Gastroesophageal sphincter (tissue), 4 donors: ENCODE measurements at places on chromosomes 11 and 22.

DNA sequence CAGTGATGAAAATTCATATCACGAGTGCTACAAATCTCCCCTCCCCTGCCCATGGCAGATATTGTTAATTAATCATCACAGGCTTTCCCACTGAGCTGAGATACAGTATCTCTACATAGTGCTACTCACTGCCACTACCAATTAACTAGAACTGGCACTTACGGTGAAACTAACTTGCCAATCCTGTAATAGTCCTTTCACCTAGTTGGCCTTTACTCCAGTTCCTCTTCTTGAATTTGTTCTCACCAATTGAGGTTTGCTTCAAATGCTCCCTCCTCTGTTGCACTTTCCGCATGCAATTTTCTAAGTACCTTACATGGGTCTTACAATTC lies 11.9 kb upstream of the PRRG4 start:
- ATAC-seq = no peak

- ATAC-seq = no peak
Measured at GRCh38 chr22:41828516-41828915, 4.4 kb upstream of the SREBF2 start.

- no peak for ATAC-seq
Measured at GRCh38 chr11:61507012-61507768, 1.4 kb upstream of the LRRC10B start.

DNA sequence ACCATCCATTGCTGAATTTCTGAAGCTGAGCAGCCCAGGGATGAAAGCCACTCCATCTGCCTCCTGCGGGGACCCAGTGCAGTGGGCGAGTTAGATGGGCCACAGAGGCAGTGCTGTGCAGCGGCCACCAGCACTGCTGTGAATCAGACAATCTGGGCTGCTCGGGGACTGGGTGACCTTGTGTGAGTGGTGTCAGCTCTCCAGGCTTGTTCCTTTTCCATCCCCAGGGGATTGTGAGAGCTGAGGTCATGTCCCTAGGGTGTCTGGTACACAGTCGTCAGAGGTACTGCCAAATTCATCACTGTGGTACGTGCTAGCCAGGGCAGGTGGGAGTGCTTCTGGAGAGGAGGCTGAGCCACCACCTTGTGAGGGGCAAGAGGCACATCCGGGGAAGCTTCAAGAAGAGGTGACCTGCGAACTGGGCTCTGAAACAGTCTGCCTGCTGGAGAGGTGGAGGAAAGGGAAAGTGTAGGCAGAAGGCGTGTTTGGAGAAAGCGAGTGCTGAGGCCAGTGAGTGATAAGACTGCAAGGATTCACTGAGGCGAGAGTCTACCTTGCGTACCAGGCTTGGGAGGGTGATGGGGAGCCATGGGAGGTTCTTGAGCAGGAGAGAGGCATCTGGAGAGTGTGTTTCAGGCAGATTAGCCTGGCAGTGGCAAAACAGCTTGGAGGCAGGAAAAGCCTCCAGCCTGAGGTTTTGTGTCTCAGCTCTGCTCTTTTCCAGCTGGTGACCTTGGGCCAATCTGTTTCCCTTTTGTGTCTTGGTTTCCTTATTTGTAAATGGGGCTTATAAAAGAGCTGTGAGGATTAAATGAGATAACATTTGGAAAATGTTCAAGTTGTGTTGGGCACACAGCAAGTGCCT lies 22.7 kb downstream of the CACNA1I start:
- ATAC-seq = no peak

- ATAC-seq = no peak
Measured at GRCh38 chr22:22449819-22450218, 58.7 kb downstream of the ZNF280B start.

DNA sequence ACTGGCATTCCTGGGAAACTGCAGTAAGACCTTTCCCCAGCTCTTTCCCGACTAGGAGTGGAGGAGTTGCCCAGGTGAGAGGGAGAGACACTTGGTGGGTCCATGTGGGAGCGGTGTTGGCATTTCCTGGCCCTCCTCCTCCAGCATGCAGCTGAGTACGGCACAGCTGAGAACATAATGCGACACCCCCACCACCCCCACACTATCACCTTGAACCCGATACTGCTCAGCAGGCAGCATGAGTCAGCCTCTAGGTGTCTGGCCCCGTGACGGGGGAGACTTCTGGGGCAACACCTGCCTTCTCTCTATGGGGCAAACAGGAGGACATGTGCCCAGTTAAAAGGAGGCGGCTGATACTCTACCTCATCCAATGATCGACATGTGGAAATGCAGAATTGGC lies 64.4 kb downstream of the PKNOX2 start:
- ATAC-seq = no peak

DNA sequence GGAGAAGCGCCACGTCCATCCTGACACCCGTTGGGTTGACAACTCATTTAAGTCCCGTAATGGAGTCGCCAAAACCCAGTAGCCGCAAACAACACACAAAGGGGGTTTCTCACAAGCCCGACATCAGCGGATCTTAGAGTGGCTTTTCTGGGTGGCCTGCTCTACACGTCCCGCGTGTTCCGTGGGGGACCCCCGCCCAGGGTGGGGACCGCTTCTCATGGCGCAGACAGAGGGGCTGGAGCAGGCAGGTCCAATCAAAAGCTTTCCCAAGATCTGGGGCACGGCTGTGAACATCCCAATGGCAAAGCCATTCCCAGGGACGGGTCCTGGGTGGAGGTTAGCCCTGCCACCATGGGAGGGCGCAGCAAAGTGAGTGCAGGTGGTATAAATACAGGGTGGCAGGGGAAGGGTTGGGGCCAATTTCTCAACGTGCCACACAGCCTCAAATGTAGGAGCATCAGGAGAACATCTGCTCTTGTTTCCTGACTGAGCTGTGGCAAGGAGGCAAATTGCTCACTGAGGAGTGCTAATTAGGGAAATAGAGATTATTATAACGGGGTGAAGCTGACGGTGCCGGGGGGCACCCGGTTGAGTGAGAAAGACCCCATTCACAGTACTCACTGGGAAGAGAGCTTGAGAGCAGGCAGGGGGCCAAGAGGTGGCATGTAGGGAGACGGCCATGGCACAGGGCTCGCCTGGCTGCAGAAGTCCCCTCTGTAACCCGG lies 1447.2 kb downstream of the TBC1D22A start:
- no peak for ATAC-seq

GRCh38 chr11:20131788-20132666 lies 28.2 kb downstream of the DBX1 start:
- ATAC-seq = peak; percentile 72

- no peak for ATAC-seq
Measured at GRCh38 chr11:35780951-35781860, 118.6 kb downstream of the TRIM44 start.

DNA sequence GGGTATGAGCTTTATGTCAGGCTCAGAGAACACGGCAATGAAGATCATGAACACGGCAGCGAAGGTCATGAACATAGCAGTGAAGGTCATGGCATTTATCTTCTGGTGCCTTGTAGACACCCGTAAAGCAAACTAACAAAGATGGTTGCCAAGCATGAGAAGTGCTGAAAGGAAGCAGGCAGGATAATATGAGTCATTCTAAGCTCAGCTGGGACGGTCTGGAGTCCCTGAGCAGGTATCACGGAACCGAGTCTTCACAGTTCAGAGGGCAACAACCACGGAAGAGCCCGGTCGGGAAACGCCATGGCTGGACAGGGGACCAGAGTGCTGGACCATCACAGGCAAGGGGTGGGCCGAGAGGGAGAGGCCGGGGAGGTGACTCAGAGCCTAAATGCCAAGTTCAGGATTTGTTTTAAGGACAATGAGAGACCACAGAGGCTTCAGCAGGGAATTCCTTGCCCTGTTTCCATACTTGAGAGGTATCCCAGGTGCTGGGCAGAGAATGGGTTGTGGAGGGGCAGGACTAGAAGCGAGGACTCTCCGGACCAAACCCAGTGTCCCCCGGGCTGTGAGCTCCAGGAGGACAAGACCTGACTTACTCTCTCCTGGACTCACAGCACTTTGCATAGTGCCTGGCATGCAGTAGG lies 13.1 kb upstream of the MS4A10 start:
- no peak for ATAC-seq

DNA sequence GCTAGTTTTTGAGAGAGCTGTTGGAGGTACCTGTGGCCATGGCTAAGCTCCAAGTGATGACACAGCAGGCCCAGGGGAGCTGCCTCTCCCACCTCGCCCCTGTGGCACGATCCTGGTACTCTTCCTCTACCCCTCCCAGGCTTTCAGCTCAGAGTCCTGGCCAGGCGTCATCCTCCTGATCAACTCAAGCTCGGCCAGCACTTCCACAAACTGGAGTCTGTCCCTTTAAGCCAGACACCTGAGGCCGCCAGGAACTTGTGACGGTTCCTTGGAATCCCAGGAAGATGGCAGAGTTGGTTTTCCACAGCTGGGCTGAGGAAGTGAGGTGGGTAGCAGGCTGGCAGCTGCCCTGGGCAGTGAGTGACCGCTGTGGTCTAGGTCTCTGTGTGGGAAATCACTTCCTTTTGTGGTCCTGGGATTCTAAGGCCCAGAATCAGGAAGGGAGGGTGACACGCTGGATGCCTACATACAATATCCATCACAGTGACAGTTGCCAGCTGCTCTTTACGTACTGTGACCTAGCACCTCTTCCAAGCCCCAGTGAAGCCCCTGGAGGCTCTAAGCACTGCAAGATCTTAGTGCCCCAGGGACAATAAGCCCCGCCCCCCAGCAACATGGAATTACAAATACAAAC lies 3.2 kb upstream of the CST6 start:
- ATAC-seq = no peak

- ATAC-seq = no peak
Measured at GRCh38 chr11:124889191-124890091, 8.2 kb downstream of the ROBO4 start.

GRCh38 chr11:60184824-60185511 lies 2.1 kb upstream of the MS4A6A start:
- ATAC-seq = no peak

DNA sequence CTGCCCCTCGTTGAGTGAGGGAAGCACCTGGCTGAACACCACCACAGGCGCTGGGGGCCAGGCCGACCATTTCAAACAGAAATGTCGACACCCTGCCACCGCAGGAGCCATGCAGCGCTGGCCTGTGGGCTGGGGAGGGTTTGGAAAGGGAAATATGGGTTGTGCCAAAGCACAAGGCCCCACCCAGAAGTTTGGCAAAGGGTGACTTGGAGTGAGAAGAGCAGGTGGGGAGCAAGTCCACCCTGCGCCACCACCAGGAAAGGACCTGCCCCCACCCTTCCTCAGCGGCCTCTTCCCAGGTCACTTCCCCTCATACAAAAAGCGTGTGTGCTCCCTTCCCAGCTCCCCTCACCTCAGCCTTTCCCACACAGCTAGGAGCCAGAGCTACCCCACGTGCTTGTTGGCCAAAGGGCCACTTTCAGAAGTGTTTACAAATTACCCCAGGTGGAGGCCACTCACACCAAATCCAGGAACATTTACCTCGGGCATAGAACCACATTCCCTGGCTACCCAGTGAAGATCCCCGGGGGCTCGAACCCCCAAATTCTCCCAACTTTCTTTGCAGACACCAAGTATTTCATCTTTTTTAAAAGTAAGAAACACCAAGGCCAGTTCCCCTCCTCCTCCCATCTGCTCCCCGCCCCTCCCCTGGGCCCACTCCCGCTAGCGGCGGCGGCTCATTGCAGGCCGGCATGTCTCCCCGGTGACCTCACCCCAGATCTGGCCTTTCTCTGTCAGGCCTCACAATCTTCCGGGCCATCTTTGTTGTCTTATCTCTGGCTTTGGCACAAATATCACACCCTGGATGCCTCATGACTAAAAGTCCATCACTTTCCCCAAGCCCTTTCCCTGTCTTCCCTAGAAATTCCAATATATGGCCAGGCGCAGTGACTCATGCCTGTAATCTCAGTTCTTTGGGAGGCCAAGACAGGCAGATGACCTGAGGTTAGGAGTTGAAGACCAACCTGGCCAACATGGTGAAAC lies 20.5 kb upstream of the SCGB1A1 start:
- ATAC-seq = peak; percentile 17

DNA sequence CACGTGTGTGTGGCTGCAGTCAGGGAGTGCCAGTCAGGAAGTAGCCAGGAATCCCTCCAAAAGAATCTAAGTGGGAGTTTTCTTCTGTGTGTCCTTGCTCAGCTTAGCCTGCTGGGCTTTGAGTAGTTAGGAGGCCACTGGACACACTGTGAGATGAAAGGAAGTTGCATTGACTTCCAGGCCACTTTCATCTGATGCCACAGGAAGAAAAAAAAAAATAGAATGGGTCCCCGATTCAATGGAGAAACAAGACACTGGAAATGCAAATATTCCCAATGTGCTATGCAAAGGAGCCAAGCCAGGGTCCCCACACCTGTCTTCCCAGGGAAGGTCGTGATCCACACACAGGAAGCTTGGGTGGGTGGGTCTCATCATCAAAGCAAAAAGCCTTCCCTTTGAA lies 95.6 kb upstream of the E2F8 start:
- ATAC-seq = no peak

- no peak for ATAC-seq
Measured at GRCh38 chr22:23203452-23204124, 23.3 kb downstream of the BCR start.

GRCh38 chr11:33899400-33900037 lies 7.6 kb upstream of the LMO2 start:
- peak; percentile 97 for ATAC-seq

DNA sequence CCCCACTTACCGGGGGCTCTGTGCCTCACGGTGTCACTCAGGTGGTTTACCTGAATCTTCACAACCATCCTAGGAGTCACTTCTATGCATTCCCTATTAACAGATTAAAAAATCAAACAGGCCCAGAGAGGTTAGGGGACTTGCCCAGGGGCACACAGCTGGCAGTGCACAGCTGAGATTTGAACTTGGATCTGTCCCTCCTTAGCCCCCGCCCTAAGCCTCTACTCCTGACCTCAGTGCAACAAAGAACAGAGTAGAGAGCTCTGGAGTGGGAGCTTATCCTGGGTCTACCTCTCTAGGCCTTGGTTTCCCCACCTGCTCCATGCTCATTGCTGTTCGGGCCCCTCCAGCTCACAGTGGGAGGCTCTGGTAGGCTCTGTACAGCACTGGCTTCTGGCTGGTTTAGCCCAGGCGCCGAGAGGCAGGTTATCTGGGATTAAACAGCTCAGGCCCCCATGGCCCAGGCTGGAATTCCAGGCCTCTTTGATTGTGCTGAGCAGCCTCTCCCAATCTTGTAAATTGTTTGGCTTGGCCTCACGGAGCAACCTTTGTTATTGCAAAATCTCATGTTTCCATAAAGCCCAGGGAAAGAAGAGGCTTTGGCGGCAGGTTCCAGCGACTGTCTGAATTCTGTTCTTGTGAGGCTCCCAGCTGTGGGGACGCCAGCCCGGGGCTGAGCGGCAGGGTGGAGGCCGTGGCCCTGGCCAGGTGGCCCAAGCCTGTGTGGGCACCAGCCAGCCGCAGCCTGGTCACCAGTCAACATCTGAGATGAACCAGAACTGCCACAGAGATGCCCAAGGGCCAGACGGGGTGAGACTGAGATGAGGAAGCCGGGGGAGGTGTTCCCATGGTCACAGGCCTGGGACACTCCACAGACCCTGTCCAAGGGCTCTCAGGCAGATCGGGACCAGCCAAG lies 28.9 kb upstream of the SHISAL1 start:
- ATAC-seq = peak; percentile 71

- no peak for ATAC-seq
Measured at GRCh38 chr11:115469361-115469760, 34.9 kb downstream of the CADM1 start.

DNA sequence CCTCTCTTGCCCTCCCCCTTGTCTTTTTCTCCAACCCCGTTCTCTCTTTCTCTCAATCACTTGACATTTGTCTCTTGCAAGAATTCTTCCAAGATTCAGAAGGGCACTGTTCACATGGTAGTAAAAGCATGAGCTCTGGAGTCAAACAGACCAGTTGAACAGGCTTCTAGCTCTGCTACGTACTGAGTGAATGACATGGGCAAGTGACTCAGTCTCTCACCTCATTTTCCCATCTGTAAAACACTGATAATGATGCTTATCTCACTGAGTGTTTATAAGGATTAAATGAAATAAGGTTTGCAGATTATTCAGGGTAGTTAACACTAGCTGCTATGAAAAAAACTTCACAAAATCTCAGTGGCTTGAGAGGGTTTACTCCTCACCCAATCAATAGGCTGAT lies 5.9 kb upstream of the IL10RA start:
- ATAC-seq = no peak
